ENCODE measurements at places on chromosomes 7 and 10.
A peak's percentile ranks its signal among the peaks of the same experiment; 100 is the strongest.

DNA sequence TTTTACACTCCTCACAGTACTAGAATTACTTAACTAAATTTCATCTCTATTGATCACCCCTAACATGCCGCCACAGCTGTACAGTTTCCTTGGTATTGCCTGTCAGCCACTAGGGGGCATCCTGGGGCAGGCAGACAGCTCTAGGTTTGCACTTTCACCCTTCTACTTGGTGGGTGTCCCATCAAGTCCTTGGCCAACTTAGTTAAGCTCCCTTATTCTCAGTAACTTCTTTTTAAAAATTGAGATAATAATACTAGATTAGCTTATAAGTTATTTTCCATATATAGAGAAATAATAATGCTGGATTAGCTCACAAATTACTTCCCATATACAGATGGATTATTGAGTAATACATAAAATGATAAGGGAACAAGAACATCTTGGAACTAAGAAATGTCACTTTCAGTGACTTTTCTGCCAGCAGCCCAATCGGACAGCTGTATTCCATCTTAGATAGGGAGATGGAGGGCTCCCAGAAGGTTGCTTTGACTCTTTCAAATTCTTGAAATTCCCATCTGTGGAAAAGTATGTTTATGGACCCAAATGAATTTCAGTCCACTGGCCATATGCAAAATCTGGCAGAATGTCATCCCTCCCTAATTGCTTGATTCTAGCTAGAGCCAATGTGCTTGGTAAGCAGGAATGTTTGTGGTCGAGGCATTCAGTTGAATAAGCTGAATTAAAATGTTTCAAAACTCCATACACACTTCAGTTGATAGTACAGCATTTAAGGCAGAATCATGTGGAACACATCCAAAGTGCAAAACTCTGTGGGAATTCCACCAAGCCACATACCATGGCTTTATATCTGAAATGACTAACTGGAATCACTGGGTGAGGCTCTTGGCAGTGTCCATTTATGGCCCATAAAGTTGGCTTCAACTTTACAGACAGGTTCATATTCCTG, 309.7 kb downstream of the CSTF2T start:
- no peak for DNase-seq

GRCh38 chr7:35533902-35534301, 161.0 kb downstream of the HERPUD2 start:
- DNase-seq, result no peak

DNA sequence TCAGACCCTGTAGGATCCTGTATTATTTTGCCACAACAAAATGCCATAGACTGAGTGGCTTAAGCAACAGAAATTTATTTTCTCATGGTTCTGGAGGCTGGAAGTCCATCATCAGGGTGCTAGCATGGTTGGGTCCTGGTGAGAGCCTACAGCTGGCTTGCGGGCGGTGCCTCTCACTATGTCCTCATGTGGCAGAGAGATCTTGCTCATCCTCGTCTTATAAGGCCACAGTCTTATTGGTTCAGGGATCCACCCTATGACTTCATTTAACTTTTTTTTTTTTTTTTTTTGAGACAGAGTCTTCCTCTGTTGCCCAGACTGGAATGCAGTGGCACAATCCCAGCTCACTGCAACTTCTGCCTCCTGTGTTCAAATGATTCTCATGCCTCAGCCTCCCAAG, 90.9 kb downstream of the LSM5 start:
- no peak for DNase-seq

DNA sequence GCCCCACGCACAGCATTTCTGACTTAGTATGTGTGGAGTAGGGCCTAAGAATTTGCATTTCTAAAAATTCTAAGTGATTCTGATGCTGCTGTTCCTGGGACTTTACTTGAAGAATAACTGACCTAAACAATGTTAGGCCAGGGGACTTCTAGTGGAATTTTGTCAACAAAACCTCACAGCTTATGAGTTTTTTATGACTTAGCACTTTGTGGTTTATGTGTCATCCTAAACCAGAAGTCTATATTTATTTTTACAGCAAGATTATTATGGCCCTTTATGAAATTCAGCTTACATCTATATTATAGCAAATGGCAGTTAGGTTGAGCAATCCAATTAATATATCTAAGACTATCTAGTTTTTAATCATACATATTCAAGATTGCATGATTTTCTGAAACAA, 24.6 kb upstream of the BET1 start:
- no peak for DNase-seq

DNA sequence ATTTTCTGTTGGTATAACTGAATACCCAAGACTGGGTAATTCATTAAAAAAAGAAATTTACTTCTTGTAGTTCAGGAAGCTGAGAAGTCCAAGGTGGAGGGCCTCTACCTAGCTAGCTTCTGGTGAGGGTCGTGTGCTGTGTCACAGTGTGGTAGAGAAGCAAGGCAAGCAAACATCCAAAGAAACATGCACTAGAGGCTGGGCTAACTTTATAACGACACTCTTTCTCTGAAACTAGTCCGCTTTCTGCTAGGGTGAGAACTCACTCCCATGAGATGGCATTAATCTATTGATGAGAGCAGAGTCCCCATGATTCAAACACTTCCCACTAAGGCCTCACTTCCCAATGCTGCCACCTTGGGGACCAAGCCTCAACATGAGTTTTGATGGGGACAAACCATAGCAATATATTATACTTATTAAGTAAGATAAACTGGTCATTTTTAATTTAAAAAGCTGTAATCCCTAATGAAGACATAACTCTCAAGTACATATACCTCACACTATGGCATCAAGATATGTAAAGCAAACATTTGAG, 50.8 kb downstream of the PHYHIPL start:
- no peak for DNase-seq

GRCh38 chr7:3042861-3043489, 692 bp downstream of the CARD11 start:
- DNase-seq, result no peak

DNA sequence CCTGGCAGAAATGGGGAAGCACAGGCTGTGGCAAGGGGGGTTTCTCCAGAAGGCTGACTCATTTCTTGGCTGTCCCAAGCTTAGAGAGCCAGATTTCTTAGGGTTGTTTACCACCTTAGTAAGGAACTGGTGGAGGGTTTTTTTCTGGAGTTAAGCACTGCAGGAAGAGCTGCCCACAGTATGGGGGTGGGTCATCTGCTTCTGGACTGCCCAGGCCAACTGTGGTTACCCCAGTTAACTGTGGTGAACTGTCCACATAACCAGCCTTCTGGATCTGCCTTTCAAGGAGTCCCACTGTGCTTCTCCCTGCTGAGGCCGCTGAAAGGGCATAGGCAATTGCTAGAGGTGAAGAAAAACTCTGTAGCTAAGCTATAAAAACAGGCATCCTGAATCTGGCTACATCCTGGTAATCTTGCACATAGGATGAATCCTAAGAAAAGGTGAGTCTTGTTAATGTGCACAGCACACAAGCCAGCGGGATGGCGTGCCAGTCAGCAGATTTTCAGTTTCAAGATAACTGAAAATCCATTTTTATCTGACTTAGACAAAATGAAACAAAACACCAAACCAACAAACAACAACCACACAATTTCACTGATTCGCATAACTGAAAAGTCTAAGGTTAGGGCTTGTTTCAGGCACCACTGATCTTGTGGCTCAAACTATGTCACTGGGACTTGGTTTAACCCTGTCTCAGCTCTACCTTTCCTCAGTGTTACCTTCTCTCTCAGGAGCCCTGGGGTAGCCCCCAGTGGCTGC, 21.6 kb upstream of the TSPAN33 start:
- no peak for DNase-seq

GRCh38 chr7:157900011-157900410, 563.2 kb downstream of the DNAJB6 start:
- no peak for DNase-seq

- DNase-seq, result no peak
Observed at GRCh38 chr7:146683439-146683838, 566.8 kb downstream of the CNTNAP2 start.

DNA sequence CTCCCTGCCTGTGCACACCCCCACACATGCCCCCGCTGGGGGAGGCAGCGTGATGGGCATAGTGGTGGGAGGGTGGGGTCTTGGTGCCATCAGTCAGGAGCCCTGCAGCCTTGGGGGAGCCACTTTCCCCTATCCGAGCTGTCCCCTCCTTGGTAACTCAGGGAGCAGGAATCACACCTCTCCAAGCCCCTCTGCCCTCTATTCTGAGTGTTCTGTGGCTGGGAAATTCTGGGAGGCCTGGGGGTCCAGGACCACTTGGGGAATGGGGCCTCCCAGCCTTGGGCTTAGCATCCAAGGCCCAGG, 11.3 kb downstream of the DPYSL4 start:
- no peak for DNase-seq

GRCh38 chr7:1946025-1946772, 276.1 kb downstream of the ELFN1 start:
- peak; percentile 40 for DNase-seq

DNA sequence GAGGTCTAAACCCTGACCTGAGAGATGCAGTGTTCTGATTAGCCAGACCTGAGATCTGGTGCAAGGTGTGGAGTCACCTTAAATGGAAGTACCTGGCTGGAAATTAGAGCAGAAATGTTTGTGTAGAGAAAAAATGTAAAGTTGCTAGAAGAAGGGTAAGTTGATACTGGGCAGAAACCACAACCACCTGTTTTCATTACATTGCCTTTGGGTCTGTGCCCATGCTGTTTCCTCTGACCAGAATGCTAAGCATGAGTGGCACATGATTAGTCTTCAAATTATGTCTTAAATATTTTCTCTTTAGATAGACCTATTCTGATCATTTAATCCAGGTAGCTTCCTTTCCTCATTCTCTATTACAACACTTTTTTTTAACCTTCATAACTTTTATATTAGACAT, 69.0 kb downstream of the CASD1 start:
- no peak for DNase-seq

- DNase-seq, result no peak
Observed at GRCh38 chr7:116632384-116632783, 39.6 kb upstream of the MET start.

GRCh38 chr7:79971058-79971457, 163.6 kb upstream of the GNAI1 start:
- no peak for DNase-seq

- DNase-seq, result no peak
Observed at GRCh38 chr10:30357075-30357801, 8.2 kb upstream of the MTPAP start.

DNA sequence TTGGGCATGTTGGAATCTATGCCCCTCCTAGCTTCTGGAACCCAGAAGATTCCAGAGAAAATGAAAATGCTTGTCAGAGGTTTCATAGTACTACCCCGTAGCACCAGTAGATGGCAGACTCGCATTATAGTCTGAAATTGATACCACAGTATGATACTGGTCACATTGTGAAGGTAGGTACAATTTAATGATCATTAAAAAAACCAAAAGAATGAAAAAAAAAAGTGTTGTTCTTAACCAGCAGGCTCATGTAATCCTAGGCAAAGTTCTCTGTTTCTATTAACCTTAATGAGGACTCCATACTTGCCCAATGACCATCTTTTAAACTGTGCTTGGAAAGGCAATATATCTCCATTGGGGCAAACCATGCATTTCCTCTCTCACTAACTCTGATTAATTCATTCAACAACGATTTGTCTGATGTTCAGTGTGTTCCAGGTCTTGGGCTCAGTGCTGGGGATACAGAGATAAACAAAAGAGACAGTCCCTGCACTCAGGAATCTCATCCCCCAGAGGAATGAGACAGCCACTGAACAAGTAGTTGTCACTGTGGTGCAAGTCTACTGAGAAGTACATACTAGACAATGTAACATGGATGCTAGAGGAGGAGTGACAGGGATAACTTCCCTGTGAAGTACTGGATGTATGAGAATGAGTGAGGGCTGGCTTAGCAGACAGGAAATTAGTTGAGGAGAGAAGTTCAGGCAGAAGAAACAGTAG, 223.5 kb upstream of the PHYHIPL start:
- no peak for DNase-seq

DNA sequence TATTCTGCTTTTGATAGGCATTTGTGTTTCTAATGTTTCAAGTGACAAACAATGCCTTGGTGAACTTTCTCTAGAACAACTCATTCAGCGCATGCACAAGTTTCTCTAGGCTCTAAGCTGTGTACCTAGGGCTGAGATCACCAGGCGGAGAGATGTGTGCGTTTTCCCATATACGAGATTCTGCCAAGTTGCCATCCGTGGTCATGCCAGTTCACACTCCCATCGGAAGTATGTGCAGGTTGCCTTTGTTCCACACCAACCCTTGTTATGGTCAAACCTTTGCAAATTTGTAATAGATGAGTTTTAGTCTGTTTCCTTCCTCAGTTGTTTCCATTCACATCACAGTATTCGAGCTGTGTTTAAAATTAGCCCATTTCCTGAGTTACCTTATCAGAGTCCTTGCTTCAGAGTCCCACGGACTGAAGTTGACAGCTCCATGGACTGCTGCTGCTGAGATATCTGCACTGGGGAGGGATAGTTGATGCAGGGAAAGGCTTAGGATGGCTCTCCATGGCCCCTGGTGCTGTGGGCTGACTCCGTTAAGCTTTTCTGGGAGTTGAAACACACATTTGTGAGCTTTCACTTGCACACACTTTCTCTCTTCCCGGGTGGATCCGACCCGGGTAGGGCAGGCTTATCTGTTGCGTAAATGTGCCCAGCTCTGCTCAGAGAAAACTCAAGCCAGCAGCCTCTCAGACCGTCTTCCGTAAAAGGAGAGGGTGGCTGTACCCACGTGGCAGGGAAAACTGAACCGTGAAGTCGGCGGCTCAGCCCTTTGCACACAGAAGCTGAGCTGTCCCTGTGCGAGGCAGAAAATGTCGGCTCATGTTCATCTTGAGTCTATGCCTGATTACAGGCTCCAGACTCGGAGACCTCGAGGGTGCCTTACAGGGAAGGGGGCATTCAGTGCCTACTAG, 49.4 kb downstream of the HK1 start:
- DNase-seq, result peak; percentile 85

GRCh38 chr7:121376979-121377378, 19.1 kb downstream of the FAM3C start:
- DNase-seq, result no peak

GRCh38 chr10:121942749-121943416, 15.1 kb upstream of the ATE1 start:
- DNase-seq, result no peak

- DNase-seq, result no peak
Observed at GRCh38 chr7:108094933-108095710, 35.0 kb downstream of the LAMB4 start.

GRCh38 chr7:137696376-137696775, 150.4 kb downstream of the DGKI start:
- DNase-seq, result no peak

DNA sequence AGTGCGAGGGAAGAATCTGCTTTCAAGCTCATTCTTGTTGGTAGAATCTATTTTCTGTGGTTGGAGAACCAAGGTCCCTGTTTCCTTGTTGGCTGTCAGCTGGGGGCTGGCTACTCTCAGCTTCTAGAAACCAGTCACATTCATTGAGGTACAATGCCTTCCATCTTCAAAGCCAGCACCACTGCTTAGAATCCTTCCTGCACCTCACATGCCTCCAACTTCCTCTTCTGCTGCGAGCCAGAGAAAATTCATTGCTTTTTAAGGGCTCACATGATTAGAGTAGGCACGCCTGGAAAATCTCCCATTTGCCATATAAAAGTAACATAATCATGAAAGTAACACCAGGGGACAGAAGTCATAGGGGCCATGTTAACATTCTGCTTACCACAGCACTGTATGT, 28.7 kb downstream of the TES start:
- no peak for DNase-seq

DNA sequence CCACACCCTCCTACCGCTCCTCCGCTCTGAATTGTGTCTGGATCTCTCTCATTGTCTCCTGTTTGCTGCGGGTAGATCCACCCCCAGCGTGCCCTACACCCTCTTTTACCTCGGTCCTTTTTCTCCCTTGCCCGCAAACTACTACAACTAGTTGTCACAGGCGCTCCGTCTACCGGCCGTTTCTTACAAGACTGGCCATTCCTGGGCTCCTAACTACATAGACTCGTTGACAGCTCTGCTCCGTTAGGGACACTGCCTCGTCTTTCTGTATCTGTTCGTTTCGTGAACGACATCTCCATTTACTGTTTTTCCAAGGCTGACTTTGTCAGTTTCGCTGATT, 786 bp downstream of the TAF3 start:
- no peak for DNase-seq

All from Right ventricle myocardium inferior (tissue), 1 donor.